ENCODE measurements at places on chromosomes 11 and 22. TPM values are rescaled to one million over a fixed set of nuclear protein-coding genes. Genes with fewer than 3 reads are reported as not detected.

The POU2AF1 gene
- total RNA-seq, result 2.4 TPM

The DTX4 gene
- 0.69 TPM for total RNA-seq

The MRGPRX4 gene
- not detected for total RNA-seq

The YPEL1 gene
- total RNA-seq, result 11.0 TPM

The PGA4 gene
- total RNA-seq, result not detected

The C1QTNF6 gene
- 7.6 TPM for total RNA-seq

The CABP4 gene
- 1.3 TPM for total RNA-seq

The GDPD4 gene
- not detected for total RNA-seq

The SH3BP1 gene
- 187 TPM for total RNA-seq

The FAM227A gene
- not detected for total RNA-seq

The MYBPC3 gene
- not detected for total RNA-seq

The TPBGL gene
- total RNA-seq, result 0.06 TPM

The ADAMTS15 gene
- total RNA-seq, result 0.05 TPM

The CTTN gene
- total RNA-seq, result 0.54 TPM

The NCF4 gene
- 23.3 TPM for total RNA-seq

The SESN3 gene
- total RNA-seq, result 47.6 TPM

The PAAF1 gene
- 17.2 TPM for total RNA-seq

All from activated CD4-positive, alpha-beta T cell treated with anti-CD3 and anti-CD28 coated beads, Interleukin-2, amount 10 ng/mL, durations not matched to agents 7 days and 5 days (primary cell).